ENCODE measurements at places on chromosomes 16 and 17.

DNA sequence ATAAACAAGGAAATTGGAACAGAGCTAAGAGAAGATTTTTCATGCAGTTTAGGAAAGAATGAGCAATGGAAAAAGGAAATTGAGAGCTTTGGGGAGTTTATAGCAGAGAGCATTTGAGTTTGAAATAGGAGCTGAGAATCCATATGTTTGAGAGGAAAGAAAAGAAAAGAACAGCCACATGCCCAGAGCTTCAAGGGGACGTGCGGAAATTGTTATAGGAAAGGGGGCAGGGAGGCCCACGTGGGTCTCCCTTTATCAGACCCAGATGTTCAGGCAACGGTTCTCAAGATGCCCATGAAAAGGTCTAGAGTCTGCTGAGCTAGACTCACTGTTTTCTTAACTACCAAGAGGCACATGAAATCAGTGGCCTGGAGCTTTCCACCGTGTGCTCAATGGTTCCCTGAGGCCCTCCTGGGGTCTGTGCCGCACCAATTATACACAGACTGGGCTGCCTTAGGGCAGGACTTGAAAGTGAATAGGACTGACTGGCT lies 31.2 kb downstream of the CHD9 start:
- no peak for DNase-seq

- DNase-seq = peak; percentile 84
Observed at GRCh38 chr17:28227316-28228108, 91.5 kb upstream of the TMEM97 start.

DNA sequence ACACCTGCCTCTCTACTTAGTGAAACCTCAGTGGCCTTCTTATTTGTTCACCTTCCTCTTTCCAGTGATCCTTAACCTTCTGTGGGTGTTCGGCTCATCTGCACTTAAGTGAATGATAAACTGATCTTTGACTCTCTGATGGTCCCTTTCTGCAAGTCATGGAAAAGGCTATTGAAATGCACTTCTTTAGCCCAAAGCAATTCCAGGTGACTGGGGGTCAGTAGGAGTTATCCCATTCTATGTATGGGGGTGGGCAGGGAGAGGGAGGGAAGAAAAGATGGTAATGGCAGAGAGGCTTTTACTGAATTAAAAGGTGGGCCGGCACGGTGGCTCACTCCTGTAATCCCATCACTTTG lies 170.8 kb downstream of the RGS9 start:
- no peak for DNase-seq

- DNase-seq = peak; percentile 66
Observed at GRCh38 chr16:12095275-12096156, 119.0 kb downstream of the SNX29 start.

- DNase-seq = peak; percentile 29
Observed at GRCh38 chr17:33233811-33234177, 59.3 kb downstream of the ASIC2 start.

DNA sequence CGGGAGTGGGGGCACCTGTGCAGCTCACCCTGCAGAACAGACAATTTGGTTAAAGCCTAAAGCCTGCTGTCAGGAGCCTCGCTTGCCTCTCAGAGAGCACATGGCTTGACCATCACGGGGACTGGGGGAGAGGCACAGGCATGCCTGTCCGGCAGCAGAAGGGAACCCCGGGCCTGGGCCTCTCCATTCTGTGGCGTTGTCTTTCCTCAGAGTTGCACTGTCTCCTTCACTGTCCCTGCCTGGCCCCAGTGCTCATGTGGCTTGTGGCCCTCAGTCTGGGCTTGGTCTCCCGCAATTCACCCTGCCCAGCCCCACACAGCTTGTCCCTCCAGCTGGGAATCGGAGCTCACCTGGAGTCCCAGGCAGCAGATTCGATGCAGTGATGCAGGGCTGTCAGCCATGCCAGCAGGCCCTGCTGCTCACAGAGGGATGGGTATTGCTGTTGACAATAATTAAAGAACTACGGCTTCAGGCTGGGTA lies 189.9 kb downstream of the SEC14L1 start:
- peak; percentile 18 for DNase-seq

DNA sequence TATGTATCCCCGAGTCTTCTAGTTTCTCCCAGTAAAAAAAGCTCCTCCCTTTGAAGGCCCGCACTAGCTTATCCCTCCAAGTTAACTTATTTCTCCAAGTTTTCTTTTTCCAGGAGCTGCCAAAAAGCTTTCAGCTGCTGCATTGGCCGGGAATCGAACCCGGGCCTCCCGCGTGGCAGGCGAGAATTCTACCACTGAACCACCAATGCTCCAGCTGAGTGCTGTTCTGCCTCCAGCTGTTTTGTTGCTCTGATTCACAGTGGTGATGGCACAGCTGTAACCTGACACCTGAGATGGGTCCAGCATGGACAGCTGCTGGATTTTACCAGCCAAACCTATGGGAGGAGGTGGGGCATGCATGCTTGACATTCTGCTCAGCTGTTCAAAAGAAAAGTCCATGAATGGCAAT lies 22.1 kb downstream of the VAC14 start:
- peak; percentile 48 for DNase-seq

DNA sequence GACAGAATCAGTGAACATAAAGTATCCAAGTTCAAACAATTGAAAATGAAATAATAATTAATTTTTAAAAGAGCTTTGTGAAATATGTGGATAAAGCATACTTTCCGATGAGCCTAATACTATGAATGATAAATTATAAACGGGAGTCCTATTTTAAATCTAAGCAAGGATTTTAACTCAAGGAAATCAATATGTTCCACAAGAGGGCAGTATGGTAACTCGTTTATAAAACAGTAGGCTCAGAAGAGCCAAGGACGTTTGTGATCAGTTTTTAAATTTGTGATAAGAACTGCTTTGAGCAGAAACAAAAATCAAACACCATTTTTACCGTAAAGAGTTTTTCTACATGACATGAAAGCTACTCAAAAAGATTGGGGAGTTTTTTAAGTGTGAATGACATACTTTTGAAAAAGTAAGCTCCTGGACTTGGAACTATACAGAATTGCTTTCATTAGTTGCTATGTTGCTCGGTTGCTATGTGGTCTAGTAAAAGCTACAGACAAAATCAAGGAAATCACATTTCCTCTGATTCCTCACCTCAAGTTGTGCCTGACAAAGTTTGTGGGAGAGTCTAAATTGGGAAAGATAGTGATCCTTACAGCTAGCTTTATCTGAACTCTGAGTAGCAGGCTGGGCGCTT lies 11.8 kb upstream of the TEKT1 start:
- DNase-seq = no peak

DNA sequence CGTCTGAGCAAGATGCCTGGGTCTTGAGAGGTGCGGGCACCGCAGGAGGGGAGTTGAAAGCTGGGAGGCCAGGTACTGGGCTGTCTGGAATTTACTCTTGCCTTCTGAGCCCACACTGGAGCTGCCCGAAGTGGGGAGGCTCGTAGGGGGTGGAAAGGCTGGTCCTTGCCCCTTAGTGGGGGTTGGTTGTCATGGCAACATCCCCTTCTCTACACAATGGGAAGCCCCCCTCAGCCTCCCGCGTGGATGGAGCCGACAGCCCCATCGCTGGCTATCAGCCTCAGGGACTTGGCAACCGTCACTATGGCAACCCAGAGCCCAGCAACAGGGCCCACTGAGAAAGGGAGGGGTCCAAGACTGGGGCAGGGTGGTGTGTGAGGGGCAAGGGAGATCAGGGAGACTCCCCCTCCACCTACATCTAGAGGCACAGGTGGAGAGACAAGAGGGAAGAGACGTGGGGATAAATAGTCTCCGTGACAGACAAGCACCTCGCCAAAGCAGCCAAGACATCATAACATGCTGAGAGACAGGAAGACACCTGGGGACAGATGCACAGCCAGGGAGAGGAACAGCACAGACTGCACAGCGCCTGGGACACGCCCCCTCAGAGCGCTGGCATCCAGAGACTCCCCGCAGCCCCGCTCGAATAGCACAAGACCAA lies 5.3 kb upstream of the DNAH2 start:
- DNase-seq = no peak

DNA sequence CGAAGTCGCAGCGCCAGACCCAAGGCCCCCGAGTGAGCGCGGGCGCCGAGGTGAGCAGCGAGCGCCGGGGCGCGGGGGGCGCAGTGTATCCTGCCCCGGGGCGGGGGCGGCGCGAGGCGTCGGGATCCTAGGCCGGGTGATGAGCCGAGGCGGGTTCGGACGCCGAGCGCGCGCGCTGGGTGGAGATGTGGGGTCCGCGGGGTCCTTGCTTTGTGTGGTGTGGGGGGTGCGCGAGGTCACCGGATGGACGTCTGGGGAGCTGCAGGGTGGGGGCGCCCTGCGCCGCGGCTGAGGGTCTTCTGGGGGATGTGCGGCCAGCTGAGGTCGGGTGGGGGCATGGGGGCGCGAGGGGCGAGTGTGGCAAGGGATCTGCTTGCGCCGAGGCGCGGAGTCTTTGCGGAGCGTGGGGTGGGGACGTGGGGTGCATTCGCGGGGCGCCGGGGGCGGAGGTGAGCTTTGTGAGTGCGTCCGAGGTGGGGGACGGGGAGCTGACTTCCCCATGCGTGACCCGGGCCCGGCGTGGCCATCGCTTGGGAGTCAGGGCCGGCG lies 560 bp downstream of the RAI1 start:
- peak; percentile 55 for DNase-seq

GRCh38 chr17:81932333-81932983 lies 4.6 kb downstream of the PYCR1 start:
- peak; percentile 18 for DNase-seq

- no peak for DNase-seq
Observed at GRCh38 chr16:87458424-87458915, 34.4 kb downstream of the ZCCHC14 start.

DNA sequence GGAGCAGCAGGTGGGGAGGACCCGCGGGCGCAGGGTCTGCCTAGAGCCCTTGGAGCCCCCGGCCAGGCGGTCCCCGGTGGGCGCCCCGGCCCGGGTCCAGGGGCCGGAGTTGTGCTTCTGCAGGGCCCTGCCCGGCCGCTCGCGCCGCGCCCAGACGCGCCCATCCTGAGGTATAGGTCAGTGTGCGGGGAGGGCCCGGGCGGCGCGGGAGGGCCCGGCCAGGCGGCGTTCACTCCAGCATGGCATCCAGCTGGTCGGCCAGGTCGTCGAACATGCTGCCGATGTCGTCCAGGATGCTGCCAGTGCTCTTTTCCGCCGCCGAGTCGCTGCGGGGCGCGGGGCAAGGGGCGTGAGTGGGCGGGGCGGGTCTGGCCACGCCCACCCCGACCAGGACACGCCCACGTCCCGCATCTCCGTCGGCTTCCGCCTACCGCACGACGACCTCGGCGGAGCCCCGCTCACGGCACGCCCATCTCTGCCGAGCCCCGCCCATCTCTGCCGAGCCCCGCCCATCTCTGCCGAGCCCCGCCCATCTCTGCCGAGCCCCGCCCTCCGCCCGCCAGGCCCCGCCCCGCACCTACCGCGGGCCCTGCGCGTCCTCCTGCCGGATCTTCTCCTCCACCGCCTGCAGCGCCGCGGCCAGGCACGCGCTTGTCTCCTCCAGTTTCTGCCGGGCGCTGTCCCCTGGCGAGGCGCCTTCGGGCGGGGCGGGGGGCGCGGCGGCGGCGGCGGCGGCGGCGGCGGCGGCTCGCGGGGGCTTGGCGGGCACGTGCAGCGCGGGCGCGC lies 17.9 kb downstream of the CASKIN1 start:
- DNase-seq = peak; percentile 45

DNA sequence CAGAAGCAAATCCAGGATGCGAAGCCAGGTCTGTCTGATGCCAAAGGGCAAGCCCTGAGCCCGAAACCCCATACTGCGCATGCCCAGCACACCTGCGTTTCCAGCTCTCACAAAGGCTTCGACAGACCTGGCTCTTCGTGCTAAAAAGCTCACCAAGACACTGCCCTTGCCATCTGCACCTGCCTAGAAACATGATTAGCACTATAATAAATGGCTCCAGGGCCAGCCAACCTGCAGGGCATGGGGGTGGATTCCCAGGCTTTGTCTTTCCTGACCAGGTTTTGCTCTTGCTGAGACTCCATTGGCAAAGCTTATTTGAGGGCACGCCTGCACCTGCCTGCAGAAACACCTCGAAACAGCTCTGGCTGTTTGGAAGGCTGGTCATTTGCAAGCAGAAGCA lies 14.4 kb upstream of the PLD6 start:
- no peak for DNase-seq

- DNase-seq = no peak
Observed at GRCh38 chr16:65917466-65917865, 449.0 kb upstream of the CDH5 start.

DNA sequence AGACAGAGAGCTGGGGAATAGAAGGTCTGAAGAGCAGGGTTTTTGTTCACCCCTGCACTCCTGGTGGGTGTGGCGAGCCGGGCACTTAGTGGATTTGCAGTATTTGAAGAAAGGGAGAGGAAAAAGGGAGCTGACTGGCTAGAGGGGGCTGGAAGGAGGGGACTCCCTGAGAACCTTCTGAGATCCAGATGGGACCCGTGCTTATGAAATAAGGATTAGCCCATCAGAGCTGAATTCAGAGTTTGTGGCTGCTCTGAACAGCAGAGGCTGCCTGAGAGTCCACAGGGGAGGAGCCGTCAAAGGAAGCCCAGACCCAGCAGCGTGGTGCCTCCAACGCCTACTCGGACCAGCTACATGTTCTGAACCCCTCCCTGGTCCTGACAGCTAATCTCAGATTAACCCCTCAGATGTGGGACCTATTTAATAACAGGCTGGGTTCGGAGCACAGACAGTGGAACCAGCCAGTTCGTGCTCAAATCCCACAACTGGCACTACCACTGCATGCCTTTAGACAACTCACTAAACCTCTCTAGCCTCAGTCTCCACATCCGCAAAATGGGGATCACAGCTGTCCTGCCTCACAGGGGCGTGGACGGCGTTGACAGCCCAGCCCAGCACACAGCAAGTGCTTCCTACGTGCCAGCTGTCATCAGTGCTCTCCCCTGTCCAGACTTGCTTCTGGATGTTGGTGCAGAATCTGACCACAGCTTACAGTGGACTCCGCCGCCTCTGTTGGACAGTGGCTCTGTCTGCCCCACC lies 70.6 kb downstream of the DYNLRB2 start:
- DNase-seq = no peak

- DNase-seq = no peak
Observed at GRCh38 chr16:26668026-26668425, 398.7 kb upstream of the C16orf82 start.
